Retinal pigment epithelial cell (primary cell): ENCODE measurements at places on chromosomes 7 and 10.

GRCh38 chr10:95767884-95768556 is 12.1 kb downstream of the ENTPD1 start:
- no peak for DNase-seq

- DNase-seq = no peak
These were observed 174.9 kb downstream of the MGMT start for GRCh38 chr10:129641982-129642381.

GRCh38 chr7:119175911-119176627 is 951.6 kb downstream of the ANKRD7 start:
- peak; percentile 43 for DNase-seq

- DNase-seq = no peak
These were observed 52.4 kb downstream of the ARMH3 start for GRCh38 chr10:102003541-102003940.

DNA sequence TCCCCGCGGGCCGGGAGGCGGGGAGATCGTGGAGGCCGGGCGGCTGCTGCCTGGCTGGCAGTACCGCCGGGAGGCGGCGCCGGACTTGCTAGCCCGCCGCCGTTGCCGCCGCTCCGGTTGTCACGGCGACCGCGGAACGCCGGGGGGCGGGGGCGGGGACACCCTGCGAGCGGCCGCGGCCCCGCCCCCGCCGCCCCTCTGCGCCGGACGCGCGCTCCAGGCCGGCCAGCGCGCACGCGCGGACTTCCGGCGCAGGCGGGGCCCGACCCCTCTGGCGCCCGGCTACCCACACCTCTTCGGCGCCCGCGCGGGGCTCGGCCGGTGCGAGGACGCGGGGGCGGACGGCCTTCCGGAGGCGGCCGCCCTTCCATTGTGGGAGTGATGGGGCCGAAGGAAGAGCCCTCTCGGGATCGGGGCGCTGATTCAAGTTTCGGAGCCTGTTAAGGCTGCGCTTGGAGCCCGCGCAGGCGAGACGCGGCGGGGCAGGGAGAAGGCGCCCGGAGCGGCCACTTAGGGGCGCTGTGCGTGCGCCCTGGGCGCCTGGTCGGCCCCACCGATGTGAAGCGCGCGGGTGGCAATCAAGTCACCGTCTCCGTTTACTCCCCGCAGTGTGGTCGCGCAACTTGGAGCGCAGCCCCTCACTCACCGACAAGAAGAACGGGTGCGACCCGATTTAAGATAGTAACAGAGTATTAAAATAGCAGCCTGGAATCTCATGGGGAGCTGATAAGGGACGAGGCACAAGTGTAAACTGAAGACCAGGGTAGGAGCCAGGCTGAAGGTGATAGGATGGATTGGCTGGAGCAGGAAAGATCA is 449 bp upstream of the DPY19L1 start:
- peak; percentile 68 for DNase-seq

GRCh38 chr10:112981553-112981952 is 31.5 kb downstream of the TCF7L2 start:
- DNase-seq = no peak

GRCh38 chr10:123160311-123160980 is 6.2 kb downstream of the BUB3 start:
- DNase-seq = no peak

DNA sequence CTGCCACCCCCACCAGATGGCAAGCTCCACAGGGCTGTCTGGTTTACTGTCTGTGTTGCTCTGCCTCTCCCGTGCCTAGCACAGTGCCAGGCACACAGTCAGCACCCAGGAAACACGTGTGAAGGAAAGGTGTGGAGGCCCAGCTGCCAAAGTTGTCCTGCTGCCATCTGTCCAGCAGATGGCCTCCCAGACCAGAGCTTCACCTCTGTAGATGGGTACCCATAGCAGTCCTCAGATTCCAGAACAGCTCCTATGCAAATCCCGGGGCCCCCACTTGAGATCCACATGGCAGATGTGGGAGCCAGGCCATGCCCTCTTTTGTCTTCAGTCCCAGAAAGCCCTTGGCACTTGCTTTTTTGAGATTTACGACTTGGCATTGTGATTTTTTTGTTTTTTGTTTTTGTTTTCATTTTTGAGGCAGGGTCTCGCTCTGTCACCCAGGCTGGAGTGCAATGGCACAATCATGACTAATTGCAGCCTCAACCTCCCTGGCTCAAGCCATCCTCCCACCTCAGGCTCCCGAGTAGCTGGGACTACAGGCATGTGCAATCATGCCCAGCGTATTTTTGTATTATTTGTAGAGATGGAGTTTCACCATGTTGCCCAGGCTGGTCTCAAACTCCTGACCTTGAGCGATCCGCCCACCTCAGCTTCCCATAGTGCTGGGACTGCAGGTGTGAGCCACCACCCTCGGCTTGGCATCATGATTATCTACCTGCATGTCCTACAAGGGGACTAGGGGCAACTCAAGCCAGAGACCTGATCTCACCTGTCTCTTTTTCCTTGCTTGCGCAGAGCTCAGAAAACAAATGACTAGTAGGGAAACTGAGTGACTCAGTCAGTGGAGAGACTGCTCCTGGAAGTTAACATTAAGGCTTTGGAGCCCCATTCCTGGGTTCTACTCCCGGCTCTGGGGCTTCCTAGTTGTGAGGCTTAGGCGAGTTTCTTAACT is 16.9 kb upstream of the PALD1 start:
- DNase-seq = no peak

DNA sequence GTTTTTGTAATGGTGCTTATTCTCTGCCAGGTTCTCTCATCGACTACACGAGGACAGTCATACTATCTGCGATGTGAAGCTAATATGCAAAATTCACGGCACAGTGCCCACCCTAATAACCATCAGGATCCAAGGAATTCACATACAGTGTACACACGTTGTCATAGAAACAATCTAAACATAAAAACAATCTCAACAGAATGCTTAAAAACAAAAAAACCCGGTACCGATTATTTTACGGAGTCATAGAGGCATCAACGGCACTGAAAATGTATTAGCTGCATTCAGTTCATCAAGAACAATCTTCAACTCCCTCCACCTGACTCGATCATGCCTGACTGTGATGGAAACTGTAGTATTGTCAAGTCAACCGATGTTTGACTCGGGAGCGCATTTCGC is 628 bp downstream of the MRPS33 start:
- DNase-seq = peak; percentile 11

DNA sequence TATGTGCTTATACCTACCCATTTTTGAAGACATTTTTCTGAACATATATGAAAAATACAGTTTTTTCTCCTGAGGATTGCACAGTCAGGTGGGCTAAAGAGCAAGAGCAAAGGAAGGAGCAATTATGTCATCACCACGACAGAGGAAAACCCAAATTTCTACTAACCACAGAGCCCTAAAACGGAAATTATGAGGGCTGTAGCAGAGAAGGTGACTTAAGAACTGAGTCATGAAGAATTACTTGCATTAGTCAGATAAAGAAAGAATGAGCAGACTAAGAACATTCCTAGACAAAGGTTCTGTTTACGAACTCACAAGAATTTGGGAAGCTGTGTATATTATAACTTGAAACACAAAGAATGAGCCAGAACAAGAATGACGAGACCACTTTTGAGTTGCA is 974.4 kb downstream of the NXPH1 start:
- DNase-seq = peak; percentile 50

GRCh38 chr7:42991913-42992591 is 59.9 kb downstream of the MRPL32 start:
- DNase-seq = no peak

DNA sequence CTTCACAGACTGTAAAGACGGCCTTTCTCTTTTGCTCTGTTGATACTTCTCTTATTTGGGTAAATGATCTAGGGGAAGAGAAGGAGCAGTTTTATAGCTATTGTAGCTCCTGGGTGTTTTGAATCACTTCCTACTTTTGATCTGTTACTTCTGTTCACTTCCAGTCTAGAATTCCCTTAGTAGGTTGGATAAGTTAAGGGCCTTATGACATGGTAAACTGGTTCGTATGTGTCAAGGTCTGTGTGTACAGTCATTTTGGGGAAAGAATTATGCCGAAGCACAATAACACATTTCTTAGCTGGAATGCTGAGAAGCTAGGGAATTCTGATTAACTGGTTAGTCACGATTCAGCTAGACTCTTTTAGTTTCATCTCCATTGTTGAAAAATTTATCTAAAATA is 8.1 kb downstream of the DENND10 start:
- no peak for DNase-seq

DNA sequence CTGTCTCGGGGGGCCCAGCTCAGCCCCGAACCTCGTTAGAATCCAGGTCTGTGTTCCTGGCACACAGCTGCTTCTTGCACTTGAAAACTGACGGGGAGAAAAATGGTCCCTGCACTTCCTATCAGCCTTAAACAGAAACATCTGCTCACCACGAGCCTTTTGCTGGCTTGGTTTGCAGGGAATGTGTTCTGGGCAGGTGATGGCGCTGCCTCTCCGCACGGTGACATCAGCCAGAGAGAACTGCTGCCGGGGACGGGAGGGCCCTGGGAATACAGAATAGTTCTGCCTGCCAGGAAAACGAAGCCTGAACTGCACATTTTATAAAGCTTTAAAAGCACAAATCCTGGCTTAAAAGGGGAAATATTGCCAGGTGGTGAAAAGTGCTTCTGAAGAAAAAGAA is 622.5 kb downstream of the TYW1 start:
- no peak for DNase-seq

- no peak for DNase-seq
These were observed 72.3 kb downstream of the CCDC71L start for GRCh38 chr7:106588422-106589197.

GRCh38 chr7:28157831-28158416 is 22.7 kb downstream of the JAZF1 start:
- DNase-seq = no peak

DNA sequence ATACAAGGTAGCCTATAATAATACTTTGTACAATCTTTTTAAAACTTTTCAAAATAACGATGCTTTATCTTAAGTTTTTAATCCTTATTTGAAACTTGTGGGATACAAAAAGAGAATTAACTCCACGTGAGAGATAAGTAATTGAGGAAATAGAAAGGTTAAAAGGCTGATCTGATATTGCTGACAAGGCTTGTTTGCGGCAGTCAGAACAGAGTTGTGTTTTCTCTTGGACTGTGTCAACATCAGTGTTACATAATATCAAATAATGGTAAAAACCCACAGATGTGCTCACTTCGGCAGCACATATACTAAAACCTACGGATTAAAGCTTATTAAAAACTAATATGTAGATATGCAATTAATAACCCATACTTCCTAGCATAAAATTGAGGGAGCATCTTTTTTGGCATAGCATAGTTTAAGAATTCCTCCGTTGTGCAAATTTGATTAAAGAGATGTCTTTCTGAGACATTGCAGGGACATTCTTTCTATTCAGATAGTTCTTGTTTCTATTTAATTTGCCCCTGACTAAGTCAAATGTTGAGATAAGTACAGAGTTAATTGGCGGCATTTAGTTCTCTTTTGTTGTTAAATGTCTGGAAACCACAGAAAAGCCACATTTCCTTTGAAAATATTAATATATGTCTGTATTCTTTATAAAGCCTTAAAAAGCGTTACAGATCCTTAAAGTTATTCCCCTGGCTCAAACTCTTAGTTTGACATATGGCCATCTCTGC is 63.3 kb downstream of the FAM185A start:
- no peak for DNase-seq

DNA sequence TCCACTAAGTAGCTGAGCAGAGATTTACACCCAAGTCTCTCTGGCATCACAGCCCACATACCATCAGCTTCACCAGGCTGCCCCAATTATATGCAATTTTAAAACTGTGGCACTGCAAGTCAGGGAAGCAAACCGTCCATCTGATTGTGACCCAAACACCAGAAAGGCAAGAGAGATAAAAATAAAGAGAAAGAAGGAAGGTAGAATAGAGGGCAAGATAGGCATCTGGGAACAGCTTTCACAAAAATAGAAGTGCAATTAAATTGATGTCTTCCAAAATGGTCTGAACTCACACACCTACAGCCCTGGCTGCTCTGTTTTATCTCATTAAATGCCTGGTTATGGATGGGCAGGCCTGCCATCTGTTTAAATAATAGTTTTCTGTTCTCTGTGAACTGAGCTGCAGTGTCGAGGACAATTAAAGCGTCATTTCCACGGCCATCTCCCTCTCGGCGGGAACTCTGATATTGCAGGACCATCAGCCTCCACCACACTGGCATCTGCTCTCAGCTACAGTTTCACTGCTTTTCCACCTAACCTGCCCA is 509.1 kb downstream of the INHBA start:
- no peak for DNase-seq

- no peak for DNase-seq
These were observed 24.5 kb downstream of the VSTM4 start for GRCh38 chr10:49090696-49091380.
